ENCODE measurements at places on chromosomes 2 and 18. TPM values are rescaled to one million over a fixed set of nuclear protein-coding genes. Genes with fewer than 3 reads are reported as not detected.

GRCh38 chr2:182915369-182916326 is 49.2 kb upstream of the FRZB start:
- DNase-seq, result no peak
- H3K4me1 ChIP-seq, result peaks cover 5% of the 10 kb centered on the region
- H3K36me3 ChIP-seq, result peaks cover 31% of the 10 kb centered on the region
- no peak overlapping the region for H3K27ac ChIP-seq

DNA sequence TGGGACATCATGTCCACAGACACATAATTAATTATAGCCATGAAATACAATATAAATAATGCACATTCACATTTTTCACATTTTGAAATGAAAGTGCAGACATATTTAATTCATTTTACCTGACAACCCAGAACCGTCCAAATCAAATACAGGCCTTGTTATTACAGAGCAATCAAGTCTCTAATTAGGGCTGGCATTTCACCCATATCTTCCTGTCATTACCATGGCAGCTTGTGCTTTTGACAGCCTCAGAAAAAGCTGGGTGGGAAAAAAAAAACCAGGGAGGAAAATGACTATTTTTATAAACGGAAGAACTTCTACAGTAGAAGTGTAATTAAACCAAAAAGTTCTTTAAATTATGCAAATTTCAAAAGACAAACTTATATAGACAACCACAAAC is 436.4 kb downstream of the FBXO15 start:
- no peak overlapping the region for H3K4me3 ChIP-seq
- H3K4me1 ChIP-seq, result no peaks in the 10 kb centered on the region
- no peaks in the 10 kb centered on the region for H3K27me3 ChIP-seq
- DNase-seq, result no peak
- no peaks in the 10 kb centered on the region for H3K36me3 ChIP-seq
- H3K27ac ChIP-seq, result no peak overlapping the region

Gene IL37
- not detected for total RNA-seq

Gene ZNF385B
- total RNA-seq, result 0.21 TPM

DNA sequence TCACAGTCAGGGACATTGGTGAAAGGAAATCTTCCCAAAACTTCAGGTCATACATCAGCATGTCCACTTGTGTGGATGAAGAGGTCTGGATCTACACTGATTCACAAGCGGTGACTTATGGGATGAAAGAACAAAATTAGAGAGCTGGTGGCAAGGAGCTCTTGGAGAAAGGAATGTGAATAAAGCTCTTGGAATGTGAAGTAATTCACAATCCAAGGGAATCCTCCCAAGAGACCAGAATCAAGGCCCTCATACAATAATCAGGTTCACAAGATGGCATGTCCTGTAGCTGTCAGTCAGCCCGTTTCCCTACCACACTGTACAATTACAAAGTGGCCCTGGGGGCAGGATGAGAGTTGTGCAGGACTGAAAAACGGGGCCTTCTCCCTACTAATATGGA is 96.2 kb downstream of the MRPS9 start:
- no peaks in the 10 kb centered on the region for H3K36me3 ChIP-seq
- no peak overlapping the region for H3K4me3 ChIP-seq
- no peak for DNase-seq
- H3K4me1 ChIP-seq, result no peaks in the 10 kb centered on the region
- no peaks in the 10 kb centered on the region for H3K27me3 ChIP-seq
- H3K27ac ChIP-seq, result no peak overlapping the region

Gene SLC38A11
- not detected for total RNA-seq

DNA sequence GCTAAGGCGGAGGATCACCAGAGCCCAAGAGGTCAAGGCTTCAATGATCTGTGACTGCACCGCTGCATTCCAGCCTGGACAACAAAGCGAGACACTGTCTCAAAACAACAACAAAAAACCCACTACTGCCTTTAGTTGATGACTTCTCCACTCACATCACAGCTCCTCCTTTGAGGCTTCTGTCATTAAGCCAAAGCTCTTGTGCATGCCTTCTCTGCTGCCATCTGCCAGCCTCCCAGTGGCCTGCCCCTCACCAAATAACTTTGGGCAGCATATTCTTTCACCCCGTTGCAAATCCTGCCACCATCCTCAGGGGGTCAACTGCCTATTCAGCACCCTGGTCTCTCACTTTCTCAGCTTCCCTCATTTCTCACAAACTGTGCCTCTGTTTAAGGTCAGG is 27.5 kb downstream of the OSBPL1A start:
- DNase-seq, result no peak
- H3K36me3 ChIP-seq, result no peaks in the 10 kb centered on the region
- no peak overlapping the region for H3K27ac ChIP-seq
- no peak overlapping the region for H3K4me3 ChIP-seq
- H3K27me3 ChIP-seq, result no peaks in the 10 kb centered on the region
- no peaks in the 10 kb centered on the region for H3K4me1 ChIP-seq

Gene AGXT
- not detected for total RNA-seq

GRCh38 chr2:221518935-221519625 is 53.0 kb downstream of the EPHA4 start:
- peaks cover 6% of the 10 kb centered on the region for H3K4me1 ChIP-seq
- H3K4me3 ChIP-seq, result no peak overlapping the region
- DNase-seq, result no peak
- no peaks in the 10 kb centered on the region for H3K36me3 ChIP-seq
- no peak overlapping the region for H3K27ac ChIP-seq
- no peaks in the 10 kb centered on the region for H3K27me3 ChIP-seq

- H3K4me3 ChIP-seq, result no peak overlapping the region
- H3K4me1 ChIP-seq, result no peaks in the 10 kb centered on the region
- no peak for DNase-seq
- no peaks in the 10 kb centered on the region for H3K36me3 ChIP-seq
- no peaks in the 10 kb centered on the region for H3K27me3 ChIP-seq
- no peak overlapping the region for H3K27ac ChIP-seq
Observed at GRCh38 chr2:126888046-126888445, 10.6 kb upstream of the TEX51 start.

DNA sequence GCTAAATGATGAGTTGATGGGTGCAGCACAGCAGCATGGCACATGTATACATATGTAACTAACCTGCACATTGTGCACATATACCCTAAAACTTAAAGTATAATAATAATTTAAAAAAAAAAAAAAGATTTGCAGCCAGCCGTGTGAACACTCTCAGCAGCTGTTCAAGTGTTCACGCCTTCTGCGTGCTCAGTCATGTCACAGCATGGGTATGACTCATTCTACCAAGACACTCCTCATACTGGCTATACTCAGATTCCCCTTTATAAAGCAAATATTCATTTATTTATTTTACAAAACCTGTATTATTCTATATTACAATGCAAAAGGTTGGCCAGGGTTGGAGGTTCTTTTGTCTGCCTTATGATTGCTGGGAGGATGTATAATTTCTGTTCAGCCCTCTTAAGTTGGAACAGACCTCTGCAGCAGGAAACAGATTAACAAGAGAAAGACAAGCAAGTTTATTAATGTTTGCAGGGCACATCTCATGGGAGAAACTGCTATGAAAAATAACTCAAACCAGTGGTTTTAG is 1230.6 kb upstream of the CHAC2 start:
- H3K27ac ChIP-seq, result no peak overlapping the region
- H3K36me3 ChIP-seq, result no peaks in the 10 kb centered on the region
- no peaks in the 10 kb centered on the region for H3K4me1 ChIP-seq
- no peak for DNase-seq

DNA sequence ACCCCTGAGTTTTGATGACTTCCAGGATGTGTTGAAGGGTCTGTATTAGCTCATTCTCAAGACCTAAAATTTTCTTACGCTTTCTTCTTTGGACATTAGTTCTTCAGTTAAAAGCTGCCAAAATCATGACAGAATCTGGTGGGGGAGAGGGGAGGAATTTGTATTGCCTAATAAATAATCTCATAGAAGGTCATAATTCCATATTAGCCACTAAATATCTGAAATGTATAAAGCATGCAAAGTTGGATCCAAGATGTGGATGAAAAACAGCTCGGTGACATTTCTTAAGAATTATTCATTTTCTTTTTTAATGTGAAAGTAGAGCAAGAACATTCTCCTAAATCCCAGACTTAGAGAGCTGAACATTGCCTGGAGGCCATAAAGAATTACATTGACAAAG is 120.1 kb downstream of the MMADHC start:
- DNase-seq, result no peak
- H3K4me3 ChIP-seq, result no peak overlapping the region
- H3K36me3 ChIP-seq, result no peaks in the 10 kb centered on the region
- no peak overlapping the region for H3K27ac ChIP-seq
- no peaks in the 10 kb centered on the region for H3K27me3 ChIP-seq

Gene RTP5
- total RNA-seq, result not detected

DNA sequence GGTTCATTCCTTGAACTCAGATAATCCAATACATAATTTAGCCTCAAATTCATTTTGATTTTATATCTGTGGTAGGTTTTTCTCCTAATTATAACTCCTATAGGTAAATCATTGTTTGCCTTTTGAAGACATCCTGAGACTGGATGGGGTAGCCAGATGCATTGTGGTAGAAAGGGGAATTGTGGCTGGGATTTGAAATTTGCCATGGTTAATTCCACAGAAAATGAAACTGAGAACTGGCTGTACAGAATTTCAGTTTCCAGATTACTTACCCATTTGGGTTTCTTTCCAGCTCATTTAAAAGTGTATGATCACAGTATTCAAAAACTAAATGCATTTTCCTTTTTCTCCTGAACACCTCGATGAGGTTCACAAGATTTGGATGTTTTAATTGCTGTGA is 18.2 kb downstream of the CDKL4 start:
- no peak overlapping the region for H3K4me3 ChIP-seq
- H3K27me3 ChIP-seq, result no peaks in the 10 kb centered on the region
- peaks cover 9% of the 10 kb centered on the region for H3K4me1 ChIP-seq
- DNase-seq, result no peak
- H3K27ac ChIP-seq, result no peak overlapping the region
- H3K36me3 ChIP-seq, result no peaks in the 10 kb centered on the region

- no peaks in the 10 kb centered on the region for H3K27me3 ChIP-seq
- DNase-seq, result peak; percentile 93
- H3K27ac ChIP-seq, result no peak overlapping the region
- no peak overlapping the region for H3K4me3 ChIP-seq
- H3K4me1 ChIP-seq, result no peaks in the 10 kb centered on the region
Observed at GRCh38 chr2:31333527-31334183, 80.9 kb downstream of the XDH start.

DNA sequence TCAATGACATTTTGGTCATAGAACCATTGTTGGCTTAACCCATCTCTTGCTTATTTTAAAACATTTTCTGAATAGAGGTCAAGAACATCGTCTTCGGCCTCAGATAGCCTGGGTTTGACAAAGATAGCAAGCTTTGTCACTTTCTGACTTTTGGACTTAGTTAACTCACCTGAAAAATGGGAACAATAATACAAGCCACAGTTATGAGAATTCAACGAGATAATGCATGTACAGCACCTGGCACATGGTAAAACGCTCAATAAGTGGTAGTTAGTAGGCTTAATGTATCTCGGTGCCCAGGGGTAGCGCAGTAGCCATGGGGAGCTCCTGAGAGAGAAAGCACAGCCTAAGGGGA is 446 bp upstream of the COPS7B start:
- no peaks in the 10 kb centered on the region for H3K27me3 ChIP-seq
- H3K4me1 ChIP-seq, result peaks cover 37% of the 10 kb centered on the region
- H3K4me3 ChIP-seq, result peak overlapping the region; percentile 87
- no peak for DNase-seq
- H3K27ac ChIP-seq, result peak overlapping the region; percentile 59

GRCh38 chr2:64586883-64587481 is 62.9 kb downstream of the AFTPH start:
- no peak overlapping the region for H3K4me3 ChIP-seq
- peaks cover 3% of the 10 kb centered on the region for H3K4me1 ChIP-seq
- H3K27ac ChIP-seq, result no peak overlapping the region

Gene CDH7
- not detected for total RNA-seq

DNA sequence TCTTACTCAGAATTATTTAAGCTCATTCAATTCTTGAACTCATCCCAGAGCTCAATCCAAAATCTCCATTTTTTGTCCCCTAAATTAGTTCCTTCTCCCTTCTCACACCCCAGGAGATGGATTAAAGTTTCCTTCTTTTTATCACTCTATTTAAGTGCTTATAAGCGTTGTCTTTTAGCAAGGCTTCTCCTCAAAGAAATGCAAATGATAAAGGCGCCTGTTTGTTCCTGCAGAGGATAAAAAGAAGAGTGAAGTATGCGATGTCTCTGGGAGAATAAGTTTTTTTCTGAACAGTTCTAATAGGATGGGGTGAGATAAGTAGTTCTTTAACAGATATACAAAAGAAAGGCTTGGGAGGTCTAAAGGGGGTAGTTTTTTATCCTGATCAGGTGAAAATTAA is 303.3 kb downstream of the CNTNAP5 start:
- H3K36me3 ChIP-seq, result no peaks in the 10 kb centered on the region
- no peaks in the 10 kb centered on the region for H3K4me1 ChIP-seq
- no peak overlapping the region for H3K4me3 ChIP-seq

GRCh38 chr2:96148410-96149217 is 3.4 kb upstream of the DUSP2 start:
- peak; percentile 93 for DNase-seq
- H3K27ac ChIP-seq, result peak overlapping the region; percentile 78
- no peak overlapping the region for H3K4me3 ChIP-seq
- peaks cover 16% of the 10 kb centered on the region for H3K4me1 ChIP-seq
- no peaks in the 10 kb centered on the region for H3K36me3 ChIP-seq

DNA sequence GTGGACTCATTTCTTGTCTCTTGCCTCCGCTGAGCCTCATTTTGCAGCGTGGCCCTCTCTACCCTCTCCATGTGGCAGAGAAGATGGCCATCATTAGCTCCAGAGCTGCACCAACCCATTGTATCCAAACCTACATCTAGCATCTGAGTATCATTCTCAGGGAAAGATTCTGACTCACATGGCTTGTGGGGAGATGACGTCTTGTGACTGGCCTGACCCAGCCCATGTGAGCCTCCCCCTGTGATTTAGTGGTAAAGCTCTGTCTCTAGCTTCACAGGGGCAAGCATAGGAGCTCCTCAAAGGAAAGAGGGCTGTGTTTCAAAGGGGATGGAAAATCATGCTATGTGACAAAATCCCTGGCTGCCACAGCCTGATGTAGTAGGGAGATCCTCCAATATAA is 87.4 kb upstream of the RBMS1 start:
- no peak overlapping the region for H3K27ac ChIP-seq
- no peak overlapping the region for H3K4me3 ChIP-seq
- no peak for DNase-seq

DNA sequence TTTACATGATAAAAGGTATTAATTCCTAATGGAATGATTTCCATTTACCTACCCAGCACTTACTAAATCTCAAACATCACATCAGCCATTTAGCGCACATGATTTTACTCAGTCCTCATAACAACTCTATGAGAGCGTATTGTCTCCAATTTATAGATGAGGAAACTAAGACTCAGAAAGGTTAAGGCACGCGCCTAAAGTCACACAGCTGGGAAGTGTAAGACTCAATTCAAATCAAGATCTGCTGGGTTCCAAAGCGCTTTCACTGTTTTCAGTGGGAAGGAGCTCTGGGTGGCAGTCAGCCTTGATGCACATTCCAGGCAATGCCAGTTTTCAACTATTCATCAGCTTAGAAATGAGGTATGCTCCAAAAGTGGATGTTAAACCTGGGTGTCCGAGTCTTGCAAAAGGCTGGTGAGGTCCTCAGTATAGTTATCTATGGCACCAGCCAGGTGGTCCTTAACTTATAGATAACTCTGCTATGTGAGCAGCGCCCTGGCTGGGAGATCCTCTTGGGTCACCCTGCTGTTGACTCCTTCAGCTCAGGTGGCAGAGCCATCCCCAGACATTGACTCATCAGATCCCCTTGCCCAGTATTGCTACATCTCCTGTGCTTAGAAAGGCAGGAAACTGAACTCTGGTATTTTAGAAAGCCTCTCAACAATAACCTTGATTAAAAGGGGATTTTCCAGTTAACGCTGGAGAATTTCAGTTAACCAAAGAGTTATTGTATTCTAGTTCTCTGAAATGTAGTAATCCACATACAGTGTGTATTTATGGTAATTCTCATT is 47.1 kb downstream of the SLC4A1AP start:
- H3K36me3 ChIP-seq, result no peaks in the 10 kb centered on the region
- H3K4me3 ChIP-seq, result no peak overlapping the region
- peak overlapping the region; percentile 95 for H3K27ac ChIP-seq
- H3K27me3 ChIP-seq, result no peaks in the 10 kb centered on the region
- H3K4me1 ChIP-seq, result peaks cover 50% of the 10 kb centered on the region

Gene UGT1A7
- not detected for total RNA-seq
